H1 (cell line): ENCODE measurements at places on chromosomes 5 and 9.

DNA sequence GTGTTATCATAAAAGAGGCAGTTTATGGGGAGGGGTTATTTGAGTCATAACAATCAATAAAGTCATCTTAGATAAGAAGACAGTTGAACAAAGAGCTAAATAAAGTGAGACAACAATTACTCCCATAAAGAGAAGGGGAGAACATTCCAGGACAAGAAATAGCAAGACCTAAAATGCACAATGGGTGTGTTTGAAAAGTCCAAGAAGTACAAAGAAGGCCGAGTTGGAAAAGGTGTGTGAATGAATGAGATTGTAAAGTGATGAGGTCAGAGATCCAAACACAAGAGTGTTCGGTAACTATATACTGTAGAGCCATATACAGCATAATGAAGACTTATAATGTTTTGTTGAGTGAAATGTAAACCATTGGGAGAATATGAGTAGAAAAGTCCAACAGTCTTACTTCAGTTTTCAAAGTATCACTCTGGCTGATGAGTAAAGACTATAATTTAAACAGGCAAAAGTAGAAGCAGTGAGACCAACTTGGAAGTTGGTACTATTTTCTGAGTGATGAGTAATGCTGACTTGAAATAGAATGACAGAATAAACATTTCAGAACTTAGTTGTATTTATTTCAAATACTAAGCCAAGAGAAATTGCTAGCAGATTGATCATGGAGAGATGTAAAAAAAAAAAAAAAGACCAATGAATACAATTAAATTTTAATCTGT is 868.7 kb upstream of the CDH9 start:
- no peak for DNase-seq

DNA sequence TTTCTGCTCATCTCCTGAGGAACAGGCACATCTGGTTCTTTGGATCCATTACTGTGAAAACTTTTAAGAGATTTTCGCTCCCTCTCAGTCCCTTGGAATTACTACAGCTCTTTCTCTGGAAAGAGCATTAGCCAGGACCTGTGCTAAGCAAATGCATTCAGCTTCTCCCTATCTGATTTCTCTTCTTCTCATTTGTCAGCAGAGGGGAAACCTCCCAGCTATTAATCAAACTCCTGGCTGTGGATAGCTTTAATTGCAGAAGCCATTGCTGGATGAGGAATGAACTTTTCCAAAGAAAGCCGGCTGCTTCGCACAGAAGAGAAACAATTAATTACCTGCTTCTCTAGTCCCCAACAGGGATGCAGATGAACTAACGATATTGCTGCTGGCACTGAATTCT is 37.9 kb downstream of the TLR4 start:
- DNase-seq: no peak

GRCh38 chr9:120436983-120437475 is 142.9 kb downstream of the CDK5RAP2 start:
- no peak for DNase-seq

- peak; percentile 84 for DNase-seq
Observed at GRCh38 chr5:168076561-168076991, 214.9 kb upstream of the WWC1 start.

- no peak for DNase-seq
Observed at GRCh38 chr5:132225165-132226032, 2.3 kb downstream of the P4HA2 start.
